ENCODE measurements at places on chromosomes 11 and 22.

- no peak for DNase-seq
Measured at GRCh38 chr11:67282876-67283371, 6.2 kb upstream of the ANKRD13D start.

GRCh38 chr11:17209939-17210245 is 2.1 kb upstream of the PIK3C2A start:
- DNase-seq: no peak

- no peak for DNase-seq
Measured at GRCh38 chr11:1146365-1146764, 11.4 kb upstream of the MUC5AC start.

DNA sequence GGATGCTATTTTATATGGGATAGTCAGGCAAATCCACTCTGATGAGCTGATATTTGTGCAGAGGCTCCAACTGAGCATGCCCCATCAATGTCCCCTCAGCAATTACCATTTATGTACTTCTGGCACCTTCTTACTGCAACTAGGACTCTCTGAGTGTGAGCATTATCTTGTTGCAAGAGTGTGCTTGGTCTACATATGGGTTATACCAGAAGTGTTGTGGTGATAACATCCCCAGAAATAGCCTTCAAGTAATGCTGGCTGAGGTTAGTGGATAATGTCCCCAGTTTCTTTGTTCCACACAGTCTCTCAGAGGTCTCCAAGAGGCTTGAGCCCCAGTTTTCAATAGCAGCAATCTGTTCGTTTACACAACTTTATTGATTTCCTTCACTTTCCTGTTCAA is 408.6 kb downstream of the JRKL start:
- no peak for DNase-seq

DNA sequence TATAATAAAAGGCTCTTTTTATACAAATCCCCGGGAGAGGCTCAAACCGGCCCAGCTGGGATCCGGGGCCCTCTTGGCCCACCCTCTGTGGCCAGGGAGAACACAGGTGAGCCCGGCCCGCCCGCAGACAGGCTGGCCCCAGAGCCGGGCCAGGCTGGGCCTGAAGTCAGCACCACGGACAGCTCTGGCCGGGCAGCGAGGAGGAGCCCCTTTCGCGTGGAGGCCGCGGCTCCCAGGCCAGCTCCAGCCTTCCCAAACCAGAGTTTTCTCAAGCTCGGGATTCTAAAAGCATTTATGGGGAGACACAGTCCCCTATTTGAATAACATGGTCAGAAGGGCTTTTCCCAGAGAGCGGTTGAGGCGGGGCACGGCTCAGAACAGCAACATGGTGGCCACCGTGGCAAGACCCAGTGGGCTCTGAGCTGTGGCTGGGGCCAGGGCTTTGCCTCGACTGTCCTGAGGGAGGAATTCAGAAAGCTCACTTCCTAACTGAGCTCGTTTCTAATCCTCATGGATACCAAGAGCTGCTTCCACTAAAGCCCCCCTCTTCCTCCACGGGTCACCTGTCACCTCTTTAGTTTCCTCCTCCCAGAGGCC is 115.4 kb downstream of the BRD1 start:
- no peak for DNase-seq

- no peak for DNase-seq
Measured at GRCh38 chr22:27874764-27875163, 44.3 kb downstream of the PITPNB start.

DNA sequence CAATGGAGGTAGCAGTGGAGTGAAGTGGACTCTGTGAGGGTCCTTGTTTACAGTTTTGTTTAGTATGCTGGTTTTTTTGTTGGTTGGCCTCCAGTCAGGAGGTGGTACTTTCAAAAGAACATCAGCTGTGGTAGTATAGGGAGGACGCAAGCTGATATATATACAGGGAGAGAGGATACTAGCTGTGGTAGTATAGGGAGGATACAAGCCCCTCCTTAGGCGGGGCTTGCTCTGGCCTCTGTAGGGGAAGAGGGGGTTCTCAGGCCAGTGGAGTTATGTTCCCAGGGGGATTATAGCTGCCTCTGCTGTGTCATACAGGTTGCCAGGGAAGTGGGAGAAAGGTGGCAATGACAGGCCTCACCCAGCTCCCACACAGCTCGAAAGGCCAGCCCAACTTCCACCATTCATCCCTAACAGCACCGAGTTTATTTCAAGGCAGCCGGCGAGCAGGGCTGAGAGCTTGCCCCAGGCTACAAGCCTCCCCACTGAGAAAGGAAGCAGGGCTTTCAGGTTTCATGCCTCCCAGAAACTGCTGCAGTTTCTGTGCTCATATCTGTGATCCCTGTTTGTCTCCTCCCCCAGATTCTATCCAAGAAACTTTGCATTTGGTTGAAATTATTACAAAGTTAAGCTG is 10.4 kb downstream of the OR52E6 start:
- no peak for DNase-seq

DNA sequence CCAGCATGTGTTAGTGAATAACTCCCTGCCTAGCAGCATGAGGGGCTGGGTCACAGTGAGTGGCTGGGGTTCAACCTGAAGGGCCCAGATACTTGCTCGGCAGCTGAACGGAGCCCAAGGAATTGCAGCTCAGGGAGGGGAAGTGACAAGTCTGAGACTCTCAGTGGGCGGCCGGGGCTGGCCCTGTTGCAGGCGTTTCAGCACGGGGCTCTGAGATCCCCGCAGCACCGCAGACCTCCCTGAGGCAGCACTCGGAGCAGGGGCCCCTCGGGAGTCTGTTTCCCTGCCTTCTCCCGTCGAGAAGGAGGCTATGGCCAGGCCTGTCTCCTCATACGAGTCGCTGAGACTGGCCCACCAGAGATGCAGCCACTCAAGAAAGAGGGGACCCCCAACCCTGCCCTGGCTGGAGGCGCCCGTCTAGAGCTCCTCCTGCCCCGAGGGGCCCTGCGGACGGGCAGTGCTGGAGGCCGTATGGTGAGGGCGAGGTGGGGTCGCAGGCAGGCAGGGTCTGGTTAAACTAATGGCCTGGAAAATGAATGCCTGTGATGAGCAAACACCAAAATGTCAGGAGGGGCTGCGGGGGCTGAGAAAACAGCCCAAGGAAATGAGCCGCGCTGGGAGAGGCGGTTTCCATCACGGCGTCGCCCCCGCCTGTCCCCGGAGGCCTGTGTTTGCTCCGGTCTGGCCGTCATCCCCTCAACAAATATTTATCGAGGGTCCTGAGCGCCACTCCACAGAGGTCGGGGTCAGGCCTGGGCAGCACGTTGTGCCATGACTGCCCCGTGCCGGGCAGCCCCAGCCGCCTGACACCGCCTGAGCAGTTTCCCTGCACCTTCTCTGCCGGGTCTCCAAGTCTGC is 9.3 kb downstream of the TSSC4 start:
- DNase-seq: no peak

GRCh38 chr22:47044722-47045535 is 282.5 kb downstream of the TBC1D22A start:
- DNase-seq: no peak
